ENCODE measurements at places on chromosomes 6 and 20.

DNA sequence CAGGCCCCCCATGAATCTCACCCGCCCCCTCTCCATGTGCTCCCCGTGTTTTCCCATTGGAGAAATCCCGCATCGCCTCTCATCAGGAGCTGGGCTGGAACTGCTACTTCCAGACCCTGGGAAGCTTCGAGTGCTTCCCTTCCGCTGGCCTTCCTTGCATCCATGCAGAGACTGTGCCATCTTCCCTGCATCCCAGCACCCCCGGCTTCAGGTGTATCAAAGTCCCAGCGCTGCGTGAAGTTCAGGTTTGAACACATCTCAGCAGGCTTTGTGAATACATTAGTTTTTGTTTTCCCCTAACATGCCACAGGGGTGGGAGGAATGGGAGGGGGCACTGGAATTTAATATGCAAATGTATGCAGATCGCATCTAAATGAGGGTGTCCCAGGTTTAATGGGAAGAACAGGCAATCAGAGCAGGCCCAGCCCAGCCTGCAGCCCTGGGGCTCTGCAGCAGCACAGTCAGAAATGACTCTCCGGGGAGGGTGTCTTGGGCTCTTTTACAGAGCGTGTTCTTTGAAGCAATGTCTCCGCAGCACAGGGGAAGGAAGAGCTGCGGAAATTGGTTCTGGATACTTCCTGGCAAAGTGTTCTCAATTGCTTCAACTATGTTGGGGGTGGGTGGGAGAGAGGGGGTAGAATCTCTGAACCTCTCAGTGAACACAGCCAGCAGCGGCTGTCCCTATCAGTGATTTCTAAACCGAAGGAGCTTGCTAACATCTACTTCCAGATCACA is 8.3 kb upstream of the MMP9 start:
- DNase-seq: no peak

- DNase-seq: no peak
These were observed 62.9 kb downstream of the EFHC1 start for GRCh38 chr6:52482903-52483670.

DNA sequence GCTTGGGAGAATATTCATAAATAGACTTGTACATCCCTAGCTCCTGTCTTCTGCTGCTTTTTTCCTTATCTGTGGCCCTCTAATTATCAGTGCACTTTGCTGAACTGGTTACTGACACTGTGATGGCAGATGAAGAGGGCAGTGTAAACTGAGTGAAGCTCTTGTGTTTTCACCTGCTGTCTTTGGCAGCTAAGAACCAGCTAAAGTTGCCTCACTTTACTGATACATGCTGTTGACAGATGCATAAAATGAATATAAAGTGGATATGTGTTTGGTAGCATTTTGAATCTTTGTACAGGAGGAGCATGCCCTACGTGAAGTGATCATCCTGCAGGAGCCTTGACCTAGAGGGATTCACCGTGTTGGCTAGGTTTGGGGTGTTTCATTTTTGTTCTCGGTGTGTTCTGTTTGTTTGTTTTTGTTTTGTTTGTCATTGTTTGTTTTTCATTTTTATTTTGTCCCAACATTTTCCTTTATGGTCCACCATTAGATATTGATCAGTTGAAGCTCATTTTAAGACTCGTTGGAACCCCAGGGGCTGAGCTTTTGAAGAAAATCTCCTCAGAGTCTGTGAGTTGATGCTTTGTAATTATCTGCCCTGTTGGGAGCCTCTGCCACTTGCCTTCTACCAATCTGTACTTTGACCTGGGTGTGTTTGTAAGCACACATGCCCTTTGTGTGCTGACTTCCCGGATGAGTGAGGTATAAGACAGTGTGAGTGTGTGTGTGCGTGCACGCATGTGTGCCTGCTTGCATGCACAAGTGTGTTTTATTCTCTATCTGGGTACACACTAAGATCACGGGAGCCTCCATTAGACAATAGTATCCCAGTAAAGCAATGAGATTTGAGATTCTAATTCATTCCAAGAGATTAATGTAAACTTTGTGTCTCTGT is 34.6 kb upstream of the MAPK13 start:
- no peak for DNase-seq

GRCh38 chr6:135128268-135128914 is 52.7 kb upstream of the MYB start:
- DNase-seq: peak; percentile 73

GRCh38 chr6:111862314-111862713 is 10.9 kb downstream of the FYN start:
- DNase-seq: no peak

DNA sequence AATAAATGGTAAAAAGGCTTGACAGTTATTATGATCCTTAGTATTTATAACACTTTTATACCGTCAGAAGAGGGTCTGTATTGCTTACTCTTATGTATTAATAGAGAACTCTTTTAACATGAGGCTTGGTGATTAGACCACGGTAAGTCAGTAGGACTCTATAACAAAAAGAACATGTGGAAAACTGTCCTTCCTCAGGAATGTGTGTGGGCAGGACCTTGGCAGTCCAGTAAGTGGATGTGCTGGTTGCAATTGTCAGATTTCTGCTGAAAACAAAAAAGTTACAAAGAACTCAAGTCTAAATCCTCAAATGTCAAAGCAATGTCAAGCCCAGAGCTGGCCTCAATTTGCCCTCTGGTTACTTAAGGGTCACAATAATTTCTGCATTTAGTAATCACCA is 81.1 kb downstream of the PLCG1 start:
- no peak for DNase-seq

- no peak for DNase-seq
These were observed 239.7 kb upstream of the GMDS start for GRCh38 chr6:2485116-2485515.

DNA sequence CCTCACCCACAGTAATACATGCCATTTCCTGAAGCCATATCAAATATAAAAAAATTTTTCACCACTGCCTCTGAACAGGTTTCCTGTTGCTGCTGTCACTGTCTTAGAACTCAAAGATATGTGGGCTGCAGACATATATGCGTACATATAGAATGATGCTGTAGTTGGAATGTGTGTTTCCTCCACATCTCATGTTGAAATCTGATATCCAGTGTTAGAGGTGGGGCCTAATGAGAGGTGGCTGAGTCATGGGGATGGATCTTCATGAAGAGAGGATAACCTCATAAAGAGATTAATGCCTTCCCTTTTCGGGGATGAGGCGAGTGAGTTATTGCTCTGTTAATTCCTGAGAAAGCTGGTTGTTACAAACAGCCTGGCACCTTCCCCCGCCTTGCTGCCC is 7.7 kb upstream of the SCP2D1 start:
- DNase-seq: no peak

DNA sequence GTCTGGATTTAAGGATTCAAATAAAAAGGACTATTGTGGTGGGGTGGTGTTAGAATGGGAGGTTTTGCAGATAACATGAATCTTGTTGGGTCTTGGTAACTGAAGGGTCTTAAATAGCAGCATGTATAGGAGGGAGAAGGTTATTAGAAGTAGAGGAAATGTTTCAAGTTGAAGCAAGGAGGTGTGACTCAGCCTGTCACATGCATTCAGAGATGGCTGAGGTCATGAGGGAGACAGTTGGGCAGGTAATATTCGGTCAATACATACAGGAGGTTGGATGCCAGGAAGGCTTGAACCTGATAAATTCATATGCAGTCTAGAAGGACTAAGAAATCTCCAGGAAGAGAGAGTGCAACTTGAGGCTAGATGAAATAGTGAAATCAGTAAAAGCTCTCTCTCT is 6.1 kb downstream of the KLHL31 start:
- DNase-seq: no peak

- DNase-seq: no peak
These were observed 136.5 kb upstream of the PRND start for GRCh38 chr20:4585104-4585753.

- DNase-seq: no peak
These were observed 48.2 kb upstream of the BEND6 start for GRCh38 chr6:56906752-56907151.

- DNase-seq: no peak
These were observed 156.8 kb downstream of the SLC35B3 start for GRCh38 chr6:8278562-8278961.

DNA sequence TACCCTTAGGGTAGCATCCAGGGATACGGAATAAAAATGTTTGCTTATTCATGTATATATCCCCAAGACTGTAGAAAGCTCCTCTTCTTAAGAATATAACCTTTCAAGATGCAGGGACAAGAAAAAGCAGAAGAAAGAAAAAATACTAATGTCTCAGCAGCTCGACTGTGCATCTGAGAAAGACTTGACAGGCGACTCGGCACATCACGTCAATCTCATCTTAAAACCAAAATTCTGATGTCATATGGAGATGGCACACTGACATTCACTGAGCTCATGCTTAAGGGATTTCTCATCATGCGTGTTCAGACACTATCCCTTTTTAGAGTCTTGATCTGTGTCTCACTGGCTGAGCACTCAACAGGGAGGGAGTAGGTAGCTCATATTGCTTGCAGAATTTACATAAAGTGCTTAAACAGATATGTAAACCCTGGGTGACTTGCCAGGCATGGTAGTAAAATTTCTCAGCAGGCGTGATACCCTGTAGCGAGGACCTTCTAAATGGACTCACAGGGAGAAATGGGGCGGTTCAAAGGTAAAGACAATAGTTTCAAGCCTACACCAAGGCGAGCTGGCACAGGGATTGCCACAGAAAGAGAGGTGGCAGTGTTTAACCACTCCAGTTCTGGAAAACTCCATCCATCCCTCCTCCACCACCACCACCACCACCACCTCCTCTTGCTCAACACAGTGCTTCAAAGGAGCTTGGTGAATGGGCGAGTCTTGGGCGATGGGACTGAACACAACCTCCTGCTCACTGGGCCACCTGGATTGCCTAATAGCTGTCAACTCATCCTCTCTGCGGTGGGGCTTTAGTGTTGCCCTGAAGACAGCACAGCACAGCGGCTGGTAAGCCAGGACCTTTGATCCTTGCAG is 330.5 kb downstream of the TFAP2A start:
- DNase-seq: no peak

DNA sequence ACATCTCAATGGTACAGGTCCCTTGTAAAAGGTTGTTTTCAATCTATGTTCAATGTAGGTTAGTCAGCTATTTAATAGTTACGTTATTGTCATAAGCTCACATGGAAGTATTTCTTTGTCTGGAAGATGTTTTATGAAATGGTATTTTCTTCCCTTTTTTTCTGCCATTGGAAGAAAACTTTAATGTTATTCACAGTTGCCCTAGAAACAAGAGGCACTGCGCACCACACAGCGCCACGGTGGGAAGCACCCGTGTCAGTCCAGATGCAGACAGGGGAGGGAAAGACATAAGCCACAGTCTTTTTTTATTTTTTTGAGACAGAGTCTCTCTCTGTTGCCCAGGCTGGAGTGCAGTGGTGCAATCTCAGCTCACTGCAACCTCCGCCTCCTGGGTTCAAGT is 82.1 kb downstream of the GCNT2 start:
- no peak for DNase-seq

DNA sequence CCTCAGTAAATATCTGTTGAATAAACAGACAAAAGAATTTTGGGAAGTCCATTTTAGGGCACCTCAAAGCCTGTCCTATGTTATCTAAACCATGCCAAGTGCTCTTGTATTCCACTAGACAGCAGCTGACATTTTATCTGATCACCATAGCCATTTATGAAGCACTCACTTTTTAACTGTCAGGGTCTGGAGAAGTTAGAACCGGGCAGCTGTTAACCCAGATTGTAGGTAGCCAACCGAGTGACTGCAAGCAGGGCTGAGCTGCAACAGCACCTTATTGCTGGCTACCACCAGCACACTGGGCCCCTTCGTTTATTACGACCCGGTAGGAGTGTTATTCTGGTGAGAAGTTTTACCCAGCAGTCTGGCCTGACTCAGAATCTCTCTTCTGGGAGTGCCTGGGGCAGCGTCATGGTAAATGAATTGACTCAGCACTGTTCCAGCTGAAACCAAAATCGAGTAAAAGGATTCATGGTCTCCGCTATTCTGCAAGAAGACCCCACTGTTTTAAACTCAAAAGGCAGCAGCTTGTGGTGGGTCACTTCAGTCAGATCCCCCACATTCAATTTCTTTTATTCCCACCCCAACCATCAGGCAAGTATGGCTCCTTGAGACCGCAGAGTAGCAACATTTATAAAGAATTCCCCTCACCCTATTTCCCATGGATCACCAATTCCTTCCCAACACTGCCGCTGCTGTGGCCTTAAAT is 1.7 kb downstream of the UBE2V1 start:
- peak; percentile 74 for DNase-seq

- DNase-seq: no peak
These were observed 150.5 kb downstream of the IPCEF1 start for GRCh38 chr6:154206141-154206540.

GRCh38 chr6:167405778-167406532 is 81.1 kb downstream of the TTLL2 start:
- DNase-seq: no peak

DNA sequence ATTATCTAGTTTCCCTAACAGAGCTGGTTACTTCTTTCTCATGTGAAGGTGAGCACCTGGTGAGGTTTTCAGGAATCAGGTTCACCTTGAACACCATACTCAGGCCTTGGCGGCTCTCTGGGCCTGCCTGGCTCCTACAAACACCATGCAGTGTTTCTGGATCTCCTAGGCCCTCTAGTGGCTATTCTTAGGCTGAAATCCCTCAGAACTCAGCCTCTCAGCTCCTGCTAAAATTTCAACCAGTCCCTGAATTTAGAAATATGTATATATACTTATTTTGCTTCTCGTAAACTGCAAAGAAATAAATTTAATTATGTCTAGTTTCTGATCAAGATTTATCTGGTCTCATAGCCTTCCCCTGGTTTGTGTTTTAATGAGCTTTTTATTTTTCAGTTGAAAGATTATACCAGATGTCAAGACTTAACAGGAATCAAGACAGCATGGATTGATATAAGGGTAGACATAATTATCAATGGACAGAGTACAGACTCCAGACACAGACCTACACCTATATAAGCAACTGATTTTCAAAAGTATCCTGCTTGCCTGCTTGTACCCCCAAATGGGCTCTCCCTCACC is 55.9 kb downstream of the ANKEF1 start:
- DNase-seq: no peak

- DNase-seq: peak; percentile 57
These were observed 368.9 kb downstream of the LAMA2 start for GRCh38 chr6:129251669-129252376.

DNA sequence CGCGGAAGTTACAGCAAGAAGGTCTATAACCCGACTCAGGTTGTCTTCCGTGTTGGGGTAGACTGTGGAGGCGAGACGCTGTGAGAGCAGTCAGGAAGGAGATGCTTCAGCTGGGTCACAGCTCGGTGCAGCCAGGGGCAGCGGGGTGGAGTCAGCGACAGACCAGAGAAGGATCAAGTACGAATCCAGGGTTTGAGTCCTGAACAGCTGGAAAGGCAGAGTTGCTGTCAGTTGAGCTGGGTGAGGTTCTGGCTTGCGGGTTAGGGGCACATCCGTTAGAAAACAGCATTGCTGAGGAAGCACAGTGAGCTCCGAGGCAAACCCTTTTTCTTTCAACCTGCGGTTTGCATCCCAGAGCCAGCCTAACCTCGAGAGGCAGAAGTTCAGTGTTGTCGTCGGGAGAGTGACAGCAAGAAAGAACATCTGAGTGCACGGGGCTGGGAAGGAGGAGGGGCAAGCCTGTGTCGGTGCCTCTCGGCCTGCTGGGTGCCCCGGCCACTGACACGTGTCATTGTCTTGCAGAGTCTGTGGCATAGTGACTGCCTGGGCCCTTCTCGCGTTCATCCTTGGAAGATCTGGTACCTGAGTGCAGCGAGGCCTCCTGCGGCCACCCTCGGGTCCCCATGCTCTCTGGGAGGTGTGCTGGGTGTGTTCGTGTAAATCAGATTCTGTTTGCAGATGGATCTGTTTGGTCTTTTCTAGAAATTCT is 20.0 kb downstream of the PNLDC1 start:
- peak; percentile 61 for DNase-seq

- DNase-seq: no peak
These were observed 97.8 kb upstream of the PMEPA1 start for GRCh38 chr20:57807401-57808263.

GRCh38 chr20:23647346-23647745 is 9.6 kb upstream of the CST3 start:
- DNase-seq: no peak
